CD4-positive, alpha-beta T cell treated with Interleukin-1 beta for 1 hour (primary cell): ENCODE measurements at places on chromosomes 2 and 18.
A peak's percentile ranks its signal among the peaks of the same experiment; 100 is the strongest.

DNA sequence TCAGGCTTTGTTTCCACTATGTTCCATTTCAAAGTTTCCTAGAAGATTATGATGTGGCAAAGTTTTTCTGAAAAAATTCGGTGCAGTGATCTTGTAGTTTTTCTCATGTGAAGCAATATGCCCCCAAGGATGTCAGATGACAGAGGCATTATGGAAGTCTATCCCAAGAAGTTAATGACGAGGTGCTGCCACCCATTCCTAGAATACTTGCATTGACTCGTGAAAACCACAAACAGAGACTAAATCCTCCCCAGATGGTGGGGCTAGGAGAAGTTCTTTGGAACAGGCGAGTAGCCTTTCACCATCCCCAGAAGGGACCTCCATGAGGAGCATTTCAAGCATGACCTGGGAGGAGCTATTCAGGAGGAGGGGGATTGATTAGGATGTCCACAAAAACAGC, 40.2 kb upstream of the COPS8 start:
- DNase-seq: no peak

- peak; percentile 44 for DNase-seq
These were observed at the start of gene TUBA4B for GRCh38 chr2:219252900-219253752. TSS of gene TUBA4B (plus strand) at chr2:219253243. CDS start at chr2:219253408, 165 bp downstream.

DNA sequence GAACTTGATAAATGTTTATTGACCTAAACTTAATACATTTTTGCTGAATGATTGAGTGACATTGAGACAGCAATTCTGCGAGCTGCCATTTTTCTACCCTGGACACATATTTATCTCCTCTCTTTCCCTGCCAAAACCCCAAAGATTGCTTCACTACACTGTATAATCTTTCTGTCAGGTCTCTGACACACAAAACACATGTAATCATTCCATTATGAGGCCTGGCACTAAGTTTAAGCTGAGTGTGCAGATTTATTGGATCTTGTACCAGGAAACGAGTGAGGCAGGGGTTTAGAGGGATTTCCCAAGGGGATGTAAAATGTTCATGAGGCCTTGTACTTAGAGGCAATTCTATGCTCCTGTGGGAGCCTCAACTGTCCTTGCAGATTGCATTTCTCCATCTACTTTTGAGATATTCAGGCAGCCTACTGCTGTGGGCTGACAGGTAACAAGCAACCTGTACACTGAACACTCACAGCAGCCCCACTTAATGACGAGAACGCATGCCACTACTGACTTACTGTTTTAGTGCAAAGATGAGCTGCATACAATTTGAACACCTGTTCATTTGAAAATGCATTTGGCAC, 13.7 kb upstream of the OSR1 start:
- DNase-seq: no peak

DNA sequence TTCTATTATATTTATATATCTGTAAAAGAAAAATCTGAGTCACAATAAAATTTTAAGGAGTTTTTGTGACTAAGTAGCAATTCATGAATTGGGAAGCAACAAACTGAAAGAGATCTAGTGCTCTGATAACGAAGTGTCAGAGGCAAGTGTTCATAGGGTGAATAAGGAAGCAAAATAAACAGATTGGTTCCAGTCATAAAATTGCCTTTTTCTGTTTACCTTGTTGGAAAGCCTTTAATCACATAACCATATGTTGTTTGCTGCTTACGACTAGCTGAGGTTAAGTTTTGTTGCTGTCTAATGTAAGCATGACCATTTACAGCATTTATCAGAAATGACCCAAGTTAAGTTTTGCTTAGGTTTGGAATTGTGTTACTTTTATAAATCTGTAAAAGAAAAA, 358.9 kb downstream of the ARL6IP6 start:
- no peak for DNase-seq

DNA sequence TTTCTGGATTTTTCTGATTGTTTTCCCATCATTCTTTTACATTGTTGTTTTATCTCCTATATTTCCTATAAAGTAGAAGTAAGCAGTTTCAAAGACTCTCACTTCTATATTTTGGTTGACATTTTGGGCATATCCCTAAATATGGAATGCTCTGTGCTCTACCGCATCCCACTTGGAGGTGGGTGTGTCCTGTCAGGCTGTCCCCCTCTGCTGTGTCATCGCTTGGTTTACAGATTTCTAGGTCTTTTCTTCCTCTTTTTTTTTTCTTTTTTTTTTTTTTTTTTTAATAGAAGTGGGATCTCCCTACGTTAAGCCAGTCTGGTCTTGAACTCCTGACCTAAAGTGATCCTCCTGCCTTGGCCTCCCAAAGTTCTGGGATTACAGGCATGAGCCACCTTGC, 13.3 kb downstream of the DGKD start:
- no peak for DNase-seq

GRCh38 chr2:62706721-62707521, 1.4 kb downstream of the EHBP1 start:
- DNase-seq: no peak

- peak; percentile 31 for DNase-seq
These were observed 7.3 kb upstream of the PLEK start for GRCh38 chr2:68357605-68358337.

DNA sequence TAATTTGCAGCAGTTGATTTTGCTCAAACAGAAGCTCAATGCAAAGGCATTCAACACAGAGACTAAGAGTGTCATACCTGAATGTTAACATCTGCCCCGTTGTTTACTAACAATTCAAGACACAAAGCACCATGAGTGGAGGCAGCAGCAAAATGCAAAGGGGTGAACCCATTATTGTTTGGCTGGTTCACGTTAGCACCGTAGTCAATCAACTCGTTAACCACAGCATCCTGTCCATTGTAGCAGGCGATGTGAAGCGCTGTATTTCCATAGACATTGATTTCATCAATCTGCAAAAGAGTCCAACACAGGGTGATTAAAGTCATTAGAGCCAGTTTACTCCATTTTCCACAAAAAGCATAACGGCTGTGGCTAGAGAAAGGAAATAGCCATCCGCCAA, 189.3 kb downstream of the ANKRD44 start:
- no peak for DNase-seq

DNA sequence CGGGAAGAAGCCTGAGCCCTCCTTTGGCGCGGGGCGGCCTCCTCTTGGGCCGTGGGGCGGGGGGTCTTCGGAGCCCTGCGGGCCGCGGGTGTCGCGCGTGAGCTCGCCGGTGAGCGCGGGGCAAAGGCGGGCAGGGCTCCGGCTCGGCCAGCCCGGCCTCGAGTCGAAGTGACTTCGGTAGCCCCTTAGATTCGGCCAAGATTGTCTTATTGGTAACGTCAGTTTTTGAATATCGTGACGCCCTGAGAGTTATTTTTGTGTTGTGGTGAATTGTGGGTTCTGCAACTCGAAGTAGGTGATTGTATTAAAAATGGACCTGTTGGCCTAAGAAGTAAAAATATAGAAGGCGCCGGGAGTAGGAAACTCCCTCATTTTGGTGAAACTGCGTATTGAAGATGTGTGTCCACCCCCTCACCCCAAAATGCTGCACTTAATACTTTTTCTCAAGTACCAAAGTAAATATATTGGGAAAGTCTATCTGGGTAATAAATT, 669 bp downstream of the MARCHF7 start:
- DNase-seq: peak; percentile 54

GRCh38 chr2:206289391-206289790, 14.9 kb downstream of the ZDBF2 start:
- no peak for DNase-seq

DNA sequence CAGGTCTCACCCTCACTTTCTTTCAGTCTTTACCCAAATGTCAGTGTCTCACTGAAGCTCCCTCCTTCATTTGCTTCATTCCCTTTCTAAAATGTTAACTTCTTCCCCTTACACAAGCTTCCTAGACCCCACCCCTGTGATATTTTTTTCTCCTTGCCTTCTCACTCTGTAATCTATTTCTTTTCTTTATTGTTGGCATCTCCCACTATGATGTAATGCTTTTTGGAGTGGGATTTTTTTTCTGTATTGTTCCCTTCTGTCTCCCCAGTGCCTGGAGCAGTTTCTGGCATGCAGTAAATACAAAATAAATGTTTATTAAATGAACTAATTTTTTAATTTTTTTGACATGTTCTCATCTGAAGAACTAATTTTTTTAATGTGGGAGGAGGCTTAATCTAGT, 55.9 kb upstream of the MAP3K20 start:
- DNase-seq: no peak

DNA sequence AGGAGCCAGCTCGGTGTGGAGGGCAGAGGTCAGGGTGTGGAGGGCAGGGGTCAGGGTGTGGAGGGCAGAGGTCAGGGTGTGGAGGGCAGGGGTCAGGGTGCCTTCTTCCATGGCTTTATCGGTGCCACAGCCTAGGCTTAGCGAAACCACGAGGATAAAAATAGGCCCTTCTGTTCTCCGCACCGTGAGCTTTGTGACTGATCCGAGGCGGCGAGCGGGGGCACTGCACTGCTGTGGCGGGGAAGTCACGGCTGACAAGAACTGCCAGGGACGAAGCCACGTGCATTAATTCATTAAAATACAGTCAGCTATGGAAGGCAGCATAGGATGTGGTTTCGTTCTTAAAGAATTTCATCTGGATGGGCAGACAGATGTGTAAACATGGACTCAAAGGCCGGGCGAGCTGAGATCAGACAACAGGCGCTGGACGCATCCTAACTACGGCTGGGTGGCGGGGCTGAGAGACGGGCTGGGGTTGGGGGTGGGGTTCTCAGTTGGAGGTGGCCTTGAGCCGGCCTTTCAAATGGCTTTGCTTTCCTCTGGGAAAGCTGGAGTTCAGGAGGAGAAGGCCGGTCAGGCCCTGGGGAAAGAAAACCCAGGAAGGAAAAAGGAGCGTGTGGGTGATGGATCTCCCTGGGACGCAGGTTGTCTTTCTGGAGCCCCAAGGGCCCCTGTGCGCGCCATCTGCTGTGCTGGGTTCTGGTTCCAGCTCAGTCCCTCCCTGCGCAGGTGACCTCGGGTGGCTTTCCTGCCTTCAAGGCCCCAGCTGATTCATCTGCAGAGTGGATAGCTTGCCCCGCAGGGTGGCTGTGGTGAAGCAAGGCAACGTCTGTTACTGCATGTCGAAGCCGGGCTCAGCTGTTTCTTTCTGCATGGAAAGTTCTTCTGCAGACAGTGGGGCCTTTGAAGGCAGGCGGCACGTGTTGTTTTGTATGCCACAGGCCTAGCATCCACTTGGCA, 958 bp upstream of the ALLC start:
- DNase-seq: no peak

- no peak for DNase-seq
These were observed 25.4 kb upstream of the CNTNAP5 start for GRCh38 chr2:123999681-124000080.

DNA sequence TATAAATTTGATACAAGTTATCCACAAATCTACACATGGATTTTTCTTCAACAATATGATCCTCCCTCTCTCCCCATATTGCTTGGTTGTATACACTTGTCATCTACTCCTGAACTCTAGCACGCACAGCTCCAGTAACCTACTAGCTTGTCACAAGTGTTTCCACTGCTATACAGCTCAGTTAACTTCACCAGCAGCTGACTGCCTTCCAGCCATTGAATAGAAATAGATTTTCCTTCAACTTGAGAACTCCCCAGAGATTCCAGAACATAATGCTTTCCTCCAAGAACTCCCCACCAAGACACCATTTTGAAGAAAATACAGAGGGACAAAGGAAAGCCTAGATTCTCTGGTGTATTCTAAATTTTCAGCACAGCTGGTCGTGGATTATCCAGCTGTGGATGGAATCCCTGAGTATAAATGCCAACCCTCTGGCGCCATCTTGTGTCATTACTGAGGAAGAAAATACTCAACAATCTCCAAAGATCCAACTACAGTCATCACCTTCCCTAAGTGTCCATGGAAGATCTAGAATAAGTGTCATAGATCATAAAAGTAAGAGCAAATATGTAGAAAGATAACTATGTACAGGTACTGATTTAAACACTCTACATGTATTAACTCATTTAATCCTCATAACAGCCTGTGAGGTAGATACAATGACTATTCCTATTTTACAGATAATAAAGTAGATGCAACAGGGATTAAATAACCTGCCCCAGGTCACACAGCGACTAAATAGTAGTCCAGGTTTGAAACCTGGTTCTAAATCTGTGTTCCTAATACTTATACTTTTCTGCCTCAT, 156.7 kb downstream of the ARHGAP28 start:
- no peak for DNase-seq

DNA sequence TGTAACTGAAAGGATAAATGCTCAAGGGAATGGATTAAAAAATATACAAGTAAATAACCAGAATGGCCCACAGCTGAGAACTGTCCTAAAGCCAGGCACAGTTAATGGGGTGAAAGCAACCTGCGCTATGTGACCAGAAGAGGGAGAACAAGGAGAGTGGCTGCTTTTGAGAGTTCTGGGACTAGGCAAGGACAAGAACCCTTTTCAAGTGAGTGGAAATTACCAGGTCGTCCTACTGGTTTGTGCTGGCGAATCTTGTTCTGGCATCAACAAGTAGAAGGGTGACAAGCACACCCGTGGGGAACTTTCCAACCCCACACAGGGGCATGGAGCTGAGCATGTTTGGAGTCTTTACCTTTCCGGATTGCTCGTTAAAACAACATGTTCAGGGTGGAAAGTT, 82.8 kb downstream of the TMEM17 start:
- DNase-seq: no peak

DNA sequence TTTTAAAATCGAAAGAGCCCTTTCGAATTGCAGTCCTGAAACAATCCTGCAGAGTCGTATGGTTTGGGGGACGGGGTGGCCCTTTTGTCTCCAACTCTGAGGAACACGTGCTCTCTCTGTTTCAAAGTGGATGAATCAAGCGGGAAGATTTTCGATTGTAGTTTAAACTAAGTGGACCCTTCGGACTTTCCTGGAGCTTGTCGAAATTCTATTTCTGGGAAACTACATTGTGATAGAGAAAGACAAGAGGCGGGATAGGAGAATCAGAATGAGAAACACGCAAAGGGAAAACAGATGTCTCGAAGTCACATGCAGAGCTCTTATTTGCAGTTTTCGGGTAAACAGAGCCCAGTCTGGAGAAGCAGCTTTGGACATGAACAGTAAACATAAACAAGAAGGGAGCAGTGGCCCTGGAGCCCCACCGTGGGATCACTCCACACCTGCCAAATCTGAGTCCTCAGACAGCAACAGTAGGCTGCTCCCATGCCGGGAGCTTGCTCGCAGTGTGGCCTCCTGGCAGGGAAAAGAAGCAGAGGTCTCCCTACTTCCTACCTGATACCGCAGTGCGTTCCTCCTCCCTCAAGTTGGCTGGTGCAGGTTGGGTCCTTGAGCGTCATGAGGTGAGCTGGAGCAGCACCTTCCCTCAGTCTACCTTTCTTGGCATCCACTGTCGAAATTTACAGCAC, 202.4 kb downstream of the SLC4A3 start:
- no peak for DNase-seq

GRCh38 chr2:239546541-239546940, 145.7 kb upstream of the HDAC4 start:
- DNase-seq: no peak

GRCh38 chr2:215882689-215883088, 130.7 kb downstream of the MREG start:
- no peak for DNase-seq
